ENCODE measurements at places on chromosomes 12 and 14.
A peak's percentile ranks its signal among the peaks of the same experiment; 100 is the strongest.

DNA sequence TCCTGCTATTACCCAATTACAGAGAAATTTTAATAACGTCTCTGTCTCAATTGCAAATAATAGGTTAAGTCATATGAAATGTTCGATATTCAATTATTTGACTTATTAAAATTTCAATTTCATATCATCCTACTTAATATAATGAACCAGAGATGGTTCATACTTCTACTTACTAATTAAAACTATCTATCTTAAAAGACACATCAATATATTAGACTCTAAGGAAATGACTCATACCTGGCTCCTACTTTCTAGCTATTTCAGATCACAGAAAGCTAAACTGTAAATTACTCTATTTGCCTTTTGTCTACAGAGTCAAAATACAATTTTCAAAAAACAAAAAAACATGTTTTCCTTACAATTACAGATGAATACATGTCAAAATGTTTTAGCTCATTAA lies 99.6 kb downstream of the CAPZA3 start:
- DNase-seq, result no peak

DNA sequence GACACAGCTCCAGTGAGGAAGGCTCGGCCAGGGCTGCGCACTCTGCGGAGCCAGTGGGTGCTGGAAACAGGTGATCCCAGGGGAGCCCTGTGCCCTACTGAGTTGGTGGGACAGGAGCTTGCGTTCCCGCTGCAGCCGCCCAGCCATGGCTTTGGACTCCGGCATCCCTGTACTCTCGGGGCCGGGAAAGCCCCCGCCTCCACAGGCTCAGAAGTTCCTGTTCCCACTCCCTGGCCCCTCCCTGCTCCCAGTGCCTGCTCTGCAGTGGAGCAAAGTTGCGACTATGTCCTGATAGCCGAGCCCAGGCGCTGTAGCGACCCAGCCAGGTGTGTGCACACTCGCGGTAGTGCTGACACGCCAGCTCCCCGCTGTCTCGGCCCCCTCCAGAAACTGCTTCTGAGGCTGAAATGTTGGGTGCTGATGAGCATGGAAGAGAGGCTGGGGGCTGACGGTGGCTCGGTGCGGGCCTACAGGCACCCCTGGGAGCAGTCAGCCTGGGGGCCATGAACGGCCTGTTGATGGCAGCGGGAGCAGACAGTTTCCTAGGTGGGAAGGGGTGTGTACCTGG lies 344.6 kb upstream of the MGAT4C start:
- no peak for DNase-seq

- no peak for DNase-seq
Observed at GRCh38 chr12:30046376-30046775, 262.6 kb upstream of the TMTC1 start.

- no peak for DNase-seq
Observed at GRCh38 chr14:85024931-85025330, 505.0 kb upstream of the FLRT2 start.

GRCh38 chr14:80448267-80448666 lies 237.0 kb upstream of the DIO2 start:
- no peak for DNase-seq

DNA sequence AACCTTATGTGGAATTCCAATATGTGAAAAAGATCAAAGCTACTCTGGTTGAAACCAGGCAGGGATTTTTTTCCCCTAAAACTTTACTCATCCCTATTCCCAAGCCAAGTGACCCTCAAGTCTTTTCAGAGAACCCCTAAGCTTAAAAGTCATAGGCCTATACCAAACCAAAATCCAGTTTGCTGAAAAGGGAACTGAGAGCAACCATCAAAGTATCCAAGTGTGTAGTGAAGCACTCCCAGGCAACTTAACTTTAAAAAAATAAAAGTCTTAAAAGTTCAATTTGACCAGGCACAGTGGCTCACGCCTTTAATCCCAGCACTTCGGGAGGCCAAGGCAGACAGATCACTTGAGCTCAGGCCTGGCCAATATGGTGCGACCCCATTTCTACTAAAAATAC lies 101.2 kb upstream of the DAAM1 start:
- DNase-seq, result no peak

GRCh38 chr14:76424359-76424758 lies 48.4 kb downstream of the ESRRB start:
- no peak for DNase-seq

GRCh38 chr12:77746096-77746495 lies 84.6 kb upstream of the NAV3 start:
- no peak for DNase-seq

DNA sequence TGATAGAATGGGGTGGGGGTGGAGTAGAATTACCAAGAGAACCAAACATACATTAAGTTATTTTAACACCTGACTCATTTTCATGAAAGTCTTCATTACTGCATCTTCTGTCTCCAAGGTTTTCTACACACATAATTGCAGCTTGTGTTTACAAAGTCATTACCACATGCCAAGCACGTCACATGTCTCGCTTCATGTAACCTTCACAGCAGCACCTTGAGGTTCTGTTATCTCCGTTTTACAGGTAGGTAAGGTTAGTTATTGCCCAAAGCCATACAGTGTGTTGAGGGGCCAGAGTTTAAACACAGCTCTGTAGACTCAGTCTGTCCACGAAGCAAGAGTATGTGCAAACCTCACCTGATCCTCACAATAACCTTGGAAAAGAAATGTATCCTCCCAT lies 64.3 kb upstream of the RBM19 start:
- no peak for DNase-seq

DNA sequence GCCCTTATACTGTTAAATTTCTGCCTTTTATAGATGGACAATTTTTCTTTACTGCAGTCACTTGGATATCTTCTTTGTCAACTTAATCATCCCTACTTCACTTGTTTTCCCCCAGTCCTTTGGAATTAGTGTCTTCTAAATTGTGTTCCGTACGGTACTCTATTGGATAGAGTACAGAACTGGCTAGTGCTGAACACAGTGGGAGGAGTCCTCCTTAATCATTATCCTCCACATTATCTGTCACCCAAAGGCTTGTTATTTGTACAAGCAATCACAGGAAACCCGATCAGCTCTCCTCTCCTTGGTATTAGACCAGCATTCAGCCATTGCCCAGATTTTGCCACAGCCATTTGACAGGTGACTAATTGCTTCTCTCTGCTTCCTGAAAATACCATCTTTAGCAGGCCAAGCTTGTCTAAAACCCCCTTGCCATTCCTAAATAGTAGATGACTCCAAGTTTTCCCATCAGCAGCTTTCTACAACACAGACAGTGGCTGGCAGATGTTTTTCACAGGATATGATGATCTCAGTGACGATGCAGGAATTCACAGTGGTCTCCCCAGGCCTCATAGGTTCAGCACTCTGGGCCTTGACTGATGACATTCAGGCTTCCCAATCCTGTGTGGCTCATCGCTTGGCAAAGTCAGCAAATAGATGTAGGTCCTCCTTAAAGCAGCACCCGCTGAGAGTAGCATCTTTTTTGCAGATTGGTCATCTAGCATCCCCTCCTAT lies 216.0 kb upstream of the RGS6 start:
- no peak for DNase-seq

GRCh38 chr12:57883057-57883456 lies 36.5 kb upstream of the CTDSP2 start:
- no peak for DNase-seq

- DNase-seq, result no peak
Observed at GRCh38 chr12:9880532-9881078, 684 bp upstream of the KLRF2 start.

GRCh38 chr12:128727999-128728398 lies 95.8 kb downstream of the SLC15A4 start:
- no peak for DNase-seq

GRCh38 chr12:85765453-85765869 lies 70.7 kb downstream of the RASSF9 start:
- no peak for DNase-seq

- DNase-seq, result no peak
Observed at GRCh38 chr12:67415473-67415872, 146.3 kb downstream of the CAND1 start.

GRCh38 chr12:113418213-113418879 lies 3.8 kb upstream of the SDSL start:
- no peak for DNase-seq

- DNase-seq, result peak; percentile 92
Observed at GRCh38 chr12:6927379-6928021, at the start of gene ATN1. Gene ATN1 (plus strand): TSS chr12:6927959. CDS start chr12:6934002, 6,043 bp downstream.

GRCh38 chr12:49903700-49904423 lies at the start of gene FAIM2:
Gene FAIM2 (minus strand): TSS chr12:49903900. CDS start chr12:49903792, 108 bp downstream.
- DNase-seq, result peak; percentile 73

- peak; percentile 54 for DNase-seq
Observed at GRCh38 chr14:68444449-68445168, 348.3 kb downstream of the ZFP36L1 start.

GRCh38 chr14:64293976-64294671 lies at the start of gene ESR2:
Gene ESR2 (minus strand): TSS chr14:64294371. CDS start chr14:64282985, 11,386 bp downstream.
- DNase-seq, result no peak

GRCh38 chr12:52293926-52294325 lies 2.6 kb upstream of the KRT81 start:
- no peak for DNase-seq

- DNase-seq, result no peak
Observed at GRCh38 chr14:97594306-97594705, 797.1 kb downstream of the VRK1 start.

- no peak for DNase-seq
Observed at GRCh38 chr12:82896979-82897378, 210.3 kb downstream of the TMTC2 start.

DNA sequence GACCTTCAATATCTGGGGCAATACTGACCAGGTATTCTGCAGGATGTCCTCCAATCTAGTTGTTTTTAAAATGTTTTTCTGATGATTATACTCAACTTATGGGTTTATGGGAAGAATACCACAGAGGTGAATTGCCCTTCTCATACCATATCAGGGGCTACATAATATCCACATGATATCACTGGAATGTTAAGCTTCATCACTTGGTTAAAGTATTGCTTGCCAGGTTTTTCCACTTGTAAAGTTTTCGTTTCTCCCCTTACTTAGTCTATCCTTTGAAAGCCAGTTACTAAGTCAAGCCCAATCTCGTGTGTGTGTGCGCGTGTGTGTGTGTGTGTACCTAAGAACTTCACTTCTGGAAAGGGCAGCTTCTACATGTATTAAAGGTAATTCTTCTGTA lies 980.9 kb upstream of the FBXO33 start:
- no peak for DNase-seq

GRCh38 chr14:89549381-89550125 lies 132.5 kb upstream of the FOXN3 start:
- no peak for DNase-seq
